ENCODE measurements at places on chromosomes 12 and 14.

- DNase-seq = no peak
Measured at GRCh38 chr12:113934946-113935345, 31.2 kb downstream of the RBM19 start.

DNA sequence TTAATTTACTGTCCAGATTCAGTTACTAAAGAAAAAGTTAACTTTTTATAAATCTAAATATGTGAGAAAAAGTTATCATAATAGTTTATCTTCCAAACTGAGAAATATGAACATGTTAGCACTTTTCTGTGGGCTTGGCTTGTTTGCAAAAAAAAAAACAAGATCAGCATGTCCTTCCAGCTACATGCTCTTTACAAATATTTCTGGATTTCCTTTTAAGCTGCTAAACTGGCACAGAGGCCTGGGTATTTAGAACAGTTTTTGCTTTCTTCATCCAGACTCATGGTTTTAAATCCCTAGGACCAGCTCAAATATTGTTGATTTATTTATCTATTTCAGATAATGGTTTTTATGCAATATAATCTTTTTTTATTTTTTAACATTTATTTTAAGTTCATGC lies 1444.5 kb upstream of the FLRT2 start:
- no peak for DNase-seq

DNA sequence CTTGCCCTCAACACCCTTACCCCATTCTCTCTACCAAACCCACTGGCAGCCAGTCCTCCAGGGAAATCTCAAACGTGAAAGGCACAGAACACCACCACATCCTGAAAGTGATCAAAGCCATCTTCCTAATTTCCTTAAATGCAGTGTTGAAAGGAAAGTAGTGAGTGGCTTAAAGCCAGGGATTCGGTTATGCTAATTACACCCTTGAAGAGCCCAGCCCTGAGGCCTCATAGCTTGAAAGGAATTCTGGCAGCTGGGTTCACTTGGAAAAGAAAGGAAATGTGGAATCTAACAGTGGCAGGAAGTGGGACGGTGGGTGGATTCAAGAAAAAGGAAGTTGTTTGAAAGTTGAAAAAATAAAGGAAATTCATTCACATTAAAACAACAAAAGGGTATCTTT lies 73.0 kb upstream of the FICD start:
- no peak for DNase-seq

DNA sequence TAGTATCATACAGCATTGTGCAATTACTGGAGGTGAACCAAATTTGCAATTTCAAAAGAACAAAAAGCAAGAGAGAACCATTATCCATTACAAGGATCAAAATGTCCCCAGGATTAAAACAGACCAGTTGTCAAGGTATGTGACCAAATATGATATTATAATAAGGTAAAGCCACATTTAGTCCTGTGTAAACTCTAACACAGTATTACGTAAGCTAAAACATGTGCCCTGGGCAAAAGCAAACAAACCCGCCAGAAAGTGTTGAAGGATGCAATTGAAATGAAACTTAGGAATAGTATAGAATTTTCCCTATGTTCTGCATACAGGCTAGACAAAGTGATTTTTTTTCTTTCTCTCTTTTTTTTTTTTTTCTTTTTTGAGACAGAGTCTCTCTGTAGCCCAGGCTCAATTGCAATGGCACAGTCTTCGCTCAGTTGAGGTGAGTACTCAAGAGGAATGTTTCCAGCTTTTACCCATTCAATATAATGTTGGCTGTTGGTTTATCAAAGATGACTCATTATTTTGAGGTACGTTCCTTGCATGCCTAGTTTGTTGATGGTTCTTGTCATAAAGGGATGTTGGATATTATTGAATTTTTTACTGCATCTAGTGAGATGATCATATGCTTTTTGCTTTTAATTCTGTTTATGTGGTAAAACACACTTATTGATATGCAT lies 137.1 kb upstream of the FOXG1 start:
- DNase-seq = no peak

DNA sequence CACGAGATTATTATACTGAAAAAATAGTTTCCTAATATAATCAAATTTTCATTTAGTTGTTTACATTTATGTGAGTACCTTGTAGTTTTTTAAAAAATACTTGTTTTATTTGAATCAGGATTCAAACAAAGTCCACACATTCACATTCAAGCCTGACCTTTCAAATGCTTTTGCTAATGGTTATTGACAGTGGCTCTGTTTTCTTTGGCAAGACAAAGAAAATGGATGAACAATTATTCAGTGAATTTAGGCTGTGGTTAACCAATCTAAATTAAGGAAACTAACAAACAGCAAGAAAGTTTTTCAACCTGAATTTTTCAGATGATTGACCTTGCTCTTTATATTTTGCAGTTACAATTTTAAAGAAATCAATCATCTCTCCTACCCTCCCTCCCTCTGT lies 9.7 kb downstream of the SLC4A8 start:
- DNase-seq = no peak

- DNase-seq = no peak
Measured at GRCh38 chr14:61813096-61813606, 50.9 kb downstream of the SNAPC1 start.
